ENCODE measurements at places on chromosomes 7 and 10.

GRCh38 chr7:136637813-136638212 is 230.6 kb upstream of the CHRM2 start:
- DNase-seq, result no peak

DNA sequence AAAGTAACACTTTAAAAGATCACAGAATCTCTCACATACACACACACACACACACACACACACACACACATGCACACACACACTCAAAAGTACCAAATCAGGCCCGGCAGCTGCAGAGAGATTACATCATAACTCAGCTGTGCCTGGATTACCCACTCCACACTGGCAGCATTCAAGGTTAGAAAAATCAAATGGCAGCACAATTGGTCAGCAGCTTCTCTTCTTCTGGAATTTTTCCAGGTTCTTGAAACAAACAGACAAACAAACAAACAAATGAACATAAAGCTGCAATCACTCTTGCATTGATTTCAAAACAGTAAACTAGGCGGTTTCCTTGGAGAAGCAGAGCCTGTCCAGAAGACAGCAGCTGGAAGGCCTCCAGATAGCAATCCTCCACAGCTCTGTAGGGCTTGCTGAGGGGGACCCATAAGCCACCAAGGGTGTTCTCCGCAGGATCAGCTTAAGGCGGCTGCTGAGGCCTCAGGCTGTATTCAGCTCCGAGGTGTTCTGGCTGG is 24.5 kb upstream of the FAM133B start:
- DNase-seq, result no peak

DNA sequence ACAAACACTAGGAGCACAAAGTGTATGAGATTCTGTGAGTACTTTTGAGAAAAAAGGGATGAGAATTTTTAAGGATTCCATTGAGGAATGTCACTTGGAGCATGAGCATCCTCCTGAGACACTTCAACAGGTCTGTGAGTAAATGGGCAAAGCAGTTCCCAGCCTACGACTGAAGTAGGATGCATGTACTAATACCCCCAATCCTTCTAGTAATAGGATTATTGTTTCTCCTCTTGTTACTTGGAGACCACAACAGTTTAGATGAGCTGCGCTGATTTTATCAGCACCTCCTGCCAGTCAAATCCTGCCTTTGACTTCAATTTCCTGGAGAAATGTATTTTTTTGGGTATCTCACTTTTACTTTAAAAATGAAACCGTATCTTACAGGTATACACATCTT is 820 bp downstream of the BBS9 start:
- peak; percentile 34 for DNase-seq

DNA sequence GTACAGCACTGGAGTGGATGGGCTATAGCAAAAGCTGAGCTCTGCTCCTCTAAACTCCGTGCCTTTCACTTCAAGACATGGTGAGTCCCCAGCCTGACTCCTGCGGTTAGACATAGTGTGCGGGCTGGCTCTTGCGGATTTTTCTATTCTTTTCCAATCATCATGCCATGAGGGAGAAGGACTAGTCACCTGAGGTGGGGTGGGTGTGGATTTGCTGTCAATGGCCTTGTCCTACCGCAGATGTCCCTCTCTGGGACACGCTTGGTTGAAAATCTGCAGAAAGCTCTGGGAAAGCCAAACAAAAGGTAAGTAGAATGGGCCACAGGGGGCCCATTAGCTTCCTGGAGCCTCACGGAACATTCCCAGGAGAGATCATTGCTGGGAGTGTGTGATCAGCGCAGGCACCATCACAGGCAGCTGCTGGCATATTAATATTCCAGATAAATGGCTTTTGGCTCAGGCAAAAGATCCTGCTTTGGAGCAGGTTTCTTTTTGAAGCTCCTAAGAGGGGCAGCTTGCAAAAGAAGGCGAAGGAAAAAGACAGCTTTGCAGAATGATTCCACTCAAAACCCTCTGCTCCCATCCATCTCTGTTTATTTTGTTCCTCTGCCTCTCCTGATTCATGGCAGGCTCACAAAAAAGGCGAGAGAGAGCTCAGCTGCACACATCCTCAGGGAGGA is 509.0 kb upstream of the ZMIZ1 start:
- DNase-seq, result no peak

GRCh38 chr7:102028206-102028826 is 210.9 kb downstream of the CUX1 start:
- DNase-seq, result no peak

- no peak for DNase-seq
These were observed 323.1 kb upstream of the GALNT17 start for GRCh38 chr7:70808876-70809275.

GRCh38 chr7:50480797-50481196 is 30.6 kb upstream of the FIGNL1 start:
- no peak for DNase-seq

GRCh38 chr10:114974625-114975024 is 36.6 kb downstream of the TRUB1 start:
- DNase-seq, result no peak

- no peak for DNase-seq
These were observed 158.4 kb downstream of the NEURL1 start for GRCh38 chr10:103651783-103652476.

- no peak for DNase-seq
These were observed 127.1 kb downstream of the CREB5 start for GRCh38 chr7:28539289-28539981.

DNA sequence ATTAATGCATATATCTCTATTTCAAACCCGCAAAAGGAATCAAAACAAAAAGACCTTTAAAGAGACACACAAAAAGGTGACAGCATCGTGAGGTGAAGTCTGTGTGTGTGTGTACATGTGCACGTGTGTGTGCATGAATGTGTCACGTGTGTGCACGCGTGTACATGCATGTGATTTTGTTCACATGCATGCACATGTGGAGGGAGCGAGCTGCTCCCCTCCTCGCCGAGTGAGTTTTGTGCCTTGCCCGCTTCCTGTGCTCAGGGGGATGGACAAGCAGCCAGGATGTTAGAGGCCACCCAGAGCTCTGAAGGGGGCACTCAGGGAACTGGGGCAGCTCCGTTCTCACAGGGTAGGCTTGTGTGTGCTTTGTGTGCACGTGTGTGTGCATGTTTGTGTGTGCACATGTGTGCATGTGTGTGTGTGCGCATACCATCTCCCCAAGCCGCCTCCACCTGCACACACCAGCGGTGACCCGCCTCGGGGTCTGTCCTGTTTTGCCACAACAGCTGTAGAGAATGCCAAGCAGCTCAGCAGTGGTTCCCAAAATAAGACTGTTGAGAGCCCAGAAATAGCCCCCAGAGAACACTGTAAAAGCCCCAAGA is 191.2 kb downstream of the PTPRN2 start:
- no peak for DNase-seq

DNA sequence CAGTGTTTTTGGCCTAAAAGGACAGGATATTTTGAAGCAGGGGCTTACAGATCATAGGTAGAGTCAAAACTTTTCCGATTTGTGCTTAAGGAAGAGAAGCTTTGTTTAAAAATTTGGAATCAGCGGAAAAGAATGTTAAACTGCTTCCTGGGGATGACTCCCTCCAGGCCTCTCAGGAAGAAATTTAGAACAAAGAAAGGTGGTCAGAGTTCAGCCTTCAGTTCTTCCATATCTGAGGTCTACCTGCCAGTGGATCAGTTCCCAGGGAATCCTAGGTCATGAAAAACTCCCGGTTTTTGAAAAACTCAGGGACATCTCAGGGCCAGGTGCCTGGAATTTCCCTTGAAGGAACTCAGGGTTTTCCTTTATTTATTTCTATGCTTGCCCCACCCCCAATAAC is 100.3 kb downstream of the MCU start:
- DNase-seq, result no peak

DNA sequence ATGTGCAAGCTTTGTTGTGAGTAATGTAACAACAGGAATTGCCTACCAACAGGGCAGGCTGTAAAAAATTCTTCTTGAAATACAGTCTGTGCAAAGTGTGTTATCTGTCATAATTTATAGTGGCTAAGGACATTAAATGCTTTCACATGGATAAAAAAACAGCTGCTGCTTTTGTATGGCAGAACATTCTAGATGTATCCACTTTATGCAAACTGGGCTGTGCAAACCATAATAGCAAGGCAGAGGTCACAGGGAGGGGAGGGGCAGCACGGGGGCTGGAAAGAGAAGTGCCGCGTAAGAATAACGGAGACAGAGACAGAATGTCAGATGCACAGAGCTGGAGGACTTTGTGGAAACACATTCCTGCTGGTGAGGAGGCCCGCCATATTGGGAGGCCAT is 86.1 kb downstream of the VOPP1 start:
- no peak for DNase-seq

DNA sequence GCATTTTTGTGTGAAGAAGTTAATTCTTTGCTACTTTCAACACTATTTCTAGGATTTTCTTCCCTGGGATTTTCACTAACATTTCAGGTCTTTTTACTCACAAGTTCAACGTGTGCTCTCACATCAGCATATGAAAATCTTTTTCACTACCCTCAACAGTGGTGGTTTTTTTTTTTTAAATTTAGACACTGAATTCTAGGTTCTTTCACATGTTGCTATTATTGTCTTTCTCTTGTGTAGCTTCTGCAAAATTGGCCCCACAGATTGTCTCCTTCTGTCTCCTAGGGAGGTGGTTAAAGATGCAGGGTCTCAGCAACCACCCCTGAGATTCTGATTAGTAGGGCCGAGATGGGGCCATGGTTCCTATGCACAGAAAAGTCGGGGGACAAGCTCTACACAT is 165.0 kb upstream of the GPR26 start:
- DNase-seq, result no peak

DNA sequence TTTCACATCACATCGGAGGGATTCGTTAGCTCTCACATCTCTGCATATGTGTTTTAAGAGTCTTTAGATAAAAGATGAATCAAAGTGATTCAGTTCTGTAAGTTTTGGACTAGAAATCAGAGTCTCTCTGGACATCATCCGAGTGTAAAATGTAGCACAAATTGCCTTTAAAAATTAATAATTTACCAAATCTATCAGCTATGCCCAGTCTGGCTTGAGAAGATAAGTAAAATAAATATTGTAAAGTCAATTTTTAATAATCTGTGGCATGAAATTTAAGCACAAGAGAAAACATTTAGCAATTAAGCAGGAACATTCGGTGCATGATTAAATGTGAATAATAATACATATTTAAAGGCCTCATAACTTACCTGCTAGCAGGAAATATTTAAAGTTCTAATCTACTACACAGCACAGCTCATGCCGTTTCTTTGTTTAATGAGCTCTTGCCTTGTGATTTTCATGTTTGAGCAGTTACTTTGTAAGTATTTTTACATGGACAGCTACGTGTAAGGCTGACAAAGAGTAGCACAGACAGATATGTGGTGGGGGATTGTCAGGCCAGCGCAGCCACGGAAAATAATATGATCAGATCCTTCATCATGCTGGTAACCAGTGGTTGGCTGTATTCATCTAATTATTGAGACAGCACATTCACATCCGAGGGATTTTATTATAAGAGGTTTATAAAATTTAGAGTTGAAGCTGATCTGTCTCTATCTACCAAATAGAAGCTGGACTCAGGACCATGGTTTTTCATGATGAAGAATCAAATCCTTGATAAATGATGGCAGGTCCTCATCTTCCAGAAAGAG is 317.3 kb downstream of the ADARB2 start:
- DNase-seq, result no peak

DNA sequence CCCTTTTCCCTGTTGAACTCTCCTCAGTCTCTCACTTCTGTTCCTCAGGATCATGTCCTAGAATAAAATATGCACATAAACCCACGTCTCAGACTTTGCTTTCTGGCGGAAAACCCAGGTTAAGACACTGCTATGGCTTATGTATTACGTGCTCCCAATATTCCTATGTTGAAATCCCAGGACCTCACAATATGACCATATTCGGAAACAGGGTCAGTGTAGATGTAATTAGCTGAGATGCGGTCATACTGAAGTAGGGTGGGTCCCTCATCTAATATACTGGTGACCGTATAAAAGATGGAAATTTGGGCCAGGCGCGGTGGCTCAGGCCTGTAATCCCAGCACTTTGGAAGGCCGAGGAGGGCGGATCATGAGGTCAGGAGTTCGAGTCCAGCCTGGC is 59.9 kb downstream of the KIAA1549 start:
- no peak for DNase-seq

DNA sequence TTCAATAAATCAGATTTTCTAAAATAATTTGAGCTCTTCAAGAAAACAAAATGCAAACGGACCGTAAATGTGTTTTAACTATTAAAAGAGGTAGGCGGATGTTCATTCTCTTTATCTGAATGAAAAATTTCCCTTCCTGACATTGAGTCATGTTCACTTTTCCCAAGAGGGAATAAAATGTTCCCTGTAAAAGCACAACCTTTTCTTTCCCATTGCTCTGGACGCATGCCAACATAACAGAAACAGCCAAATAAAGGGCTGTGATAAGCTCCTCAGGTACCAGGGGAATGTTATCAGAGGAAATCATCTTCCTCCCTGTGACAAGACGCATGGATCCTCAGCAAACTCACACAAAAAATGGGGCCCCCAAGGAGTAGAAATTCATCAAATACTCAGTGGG is 251.8 kb downstream of the MTERF1 start:
- no peak for DNase-seq

- no peak for DNase-seq
These were observed 46.0 kb downstream of the CNOT4 start for GRCh38 chr7:135463908-135464307.

DNA sequence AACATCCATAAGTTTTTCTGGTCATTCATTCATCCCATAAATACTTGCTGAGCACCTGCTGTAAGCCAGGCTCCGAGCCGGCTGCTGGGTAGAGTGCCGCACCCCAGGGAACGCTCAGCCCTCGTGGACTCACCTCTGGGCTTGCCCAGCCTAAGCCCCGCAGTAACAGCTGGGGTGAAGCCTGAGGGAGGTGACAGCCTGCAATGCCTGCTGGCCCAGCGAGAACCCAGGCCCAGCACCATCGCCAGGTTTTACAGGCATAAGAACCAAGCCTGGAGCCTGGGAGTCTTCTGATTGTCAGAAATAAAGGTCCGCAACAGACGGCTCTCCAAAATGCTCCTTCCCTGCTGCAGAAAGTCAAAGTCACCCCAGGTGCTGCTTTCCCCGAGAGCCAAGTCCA is 205.4 kb downstream of the ZMYND11 start:
- DNase-seq, result no peak

DNA sequence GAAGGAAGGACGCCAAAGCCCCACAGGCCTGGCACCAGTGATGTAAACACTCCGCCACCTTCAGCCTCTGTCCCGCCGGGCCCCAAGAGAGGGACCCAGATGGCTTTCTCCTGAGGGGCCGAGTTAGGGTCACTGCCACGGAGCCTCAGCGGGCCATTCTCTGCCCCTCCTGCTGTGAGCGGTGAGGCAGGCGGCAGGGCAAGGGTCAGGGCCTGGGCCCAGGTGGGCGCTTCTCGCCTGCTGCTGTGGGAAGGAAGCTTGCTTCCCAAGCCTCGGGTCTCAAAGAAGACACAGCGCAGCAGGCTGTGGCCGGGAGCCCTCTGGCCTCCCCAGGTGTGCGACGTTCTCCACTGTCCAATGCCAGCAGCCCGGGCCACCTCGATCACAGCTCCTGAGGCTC is 84.8 kb downstream of the PROSER2 start:
- DNase-seq, result no peak

- no peak for DNase-seq
These were observed 82.7 kb downstream of the ZRANB1 start for GRCh38 chr10:125024497-125025234.
